H1 (cell line): ENCODE measurements at places on chromosomes 2 and 18. TPM values are rescaled to one million over a fixed set of nuclear protein-coding genes. Genes with fewer than 3 reads are reported as not detected.

Gene AQP12A
- polyA plus RNA-seq: not detected in 2 replicates

Gene APCDD1
- polyA plus RNA-seq: 2.5 and 3.6 TPM in 2 replicates

Gene MOCOS
- polyA plus RNA-seq: 4.7 and 4.8 TPM in 2 replicates

Gene ZSWIM2
- not detected in 2 replicates for polyA plus RNA-seq

Gene ACKR3
- 22.3 and 24.4 TPM in 2 replicates for polyA plus RNA-seq

Gene SCN2A
- polyA plus RNA-seq: 0.18 and 0.25 TPM in 2 replicates

Gene GORASP2
- polyA plus RNA-seq: 187 and 214 TPM in 2 replicates

Gene XDH
- polyA plus RNA-seq: 0.46 and 0.68 TPM in 2 replicates

Gene SP110
- polyA plus RNA-seq: 3.1 and 4.3 TPM in 2 replicates

Gene SLC19A3
- polyA plus RNA-seq: 7.0 and 8.4 TPM in 2 replicates

Gene TMEM163
- 3.1 and 3.2 TPM in 2 replicates for polyA plus RNA-seq

Gene TANC1
- 3.8 and 4.1 TPM in 2 replicates for polyA plus RNA-seq

Gene MERTK
- 5.8 and 6.5 TPM in 2 replicates for polyA plus RNA-seq

Gene RAD51AP2
- polyA plus RNA-seq: 0.02 and 0.03 TPM in 2 replicates

Gene NYAP2
- polyA plus RNA-seq: not detected in 2 replicates

Gene C2orf66
- not detected in 2 replicates for polyA plus RNA-seq

Gene HOXD13
- polyA plus RNA-seq: not detected in 2 replicates

Gene STRADB
- polyA plus RNA-seq: 11.3 and 20.9 TPM in 2 replicates

Gene PAIP2B
- polyA plus RNA-seq: 5.7 and 8.4 TPM in 2 replicates

Gene FSHR
- polyA plus RNA-seq: 0.06 TPM in 1 of 2 replicates, not detected in the other

Gene CPLX4
- not detected in 2 replicates for polyA plus RNA-seq

Gene FOXD4L1
- not detected in 2 replicates for polyA plus RNA-seq

Gene RBM43
- 1.2 and 1.7 TPM in 2 replicates for polyA plus RNA-seq
